ENCODE measurements at places on chromosomes 2 and 18.

DNA sequence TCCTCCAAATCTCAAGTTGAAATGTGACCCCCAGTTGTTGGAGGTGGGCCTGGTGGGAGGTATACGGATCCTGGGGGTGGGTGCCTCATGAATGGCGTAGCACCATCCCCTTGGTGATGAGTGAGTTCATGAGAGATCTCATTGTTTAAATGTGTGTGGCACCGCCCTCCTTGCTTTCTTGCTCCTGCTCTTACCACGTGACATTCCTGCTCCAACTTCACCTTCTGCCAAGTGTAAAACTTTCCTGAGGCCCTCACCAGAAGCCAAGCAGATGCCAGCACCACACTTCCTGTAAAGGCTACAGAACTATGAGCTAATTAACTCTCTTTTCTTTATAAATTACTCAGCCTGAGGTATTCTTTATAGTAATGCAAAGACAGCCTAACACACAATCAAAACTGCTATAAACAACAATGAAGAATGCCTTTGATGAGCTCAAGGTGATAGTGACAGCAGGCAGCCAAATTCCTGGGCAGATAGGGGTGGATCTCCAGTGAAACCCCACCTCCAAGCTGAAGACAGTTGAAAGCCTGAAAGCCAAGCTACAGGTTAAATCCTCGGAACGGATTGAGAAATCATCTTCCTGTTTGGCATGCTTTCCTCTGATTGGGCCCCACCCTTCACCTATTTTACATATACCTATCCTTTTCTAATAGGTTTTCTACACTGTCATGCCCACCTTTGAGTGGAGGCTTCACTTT, 26.9 kb downstream of the MCEE start:
- no peak for DNase-seq

DNA sequence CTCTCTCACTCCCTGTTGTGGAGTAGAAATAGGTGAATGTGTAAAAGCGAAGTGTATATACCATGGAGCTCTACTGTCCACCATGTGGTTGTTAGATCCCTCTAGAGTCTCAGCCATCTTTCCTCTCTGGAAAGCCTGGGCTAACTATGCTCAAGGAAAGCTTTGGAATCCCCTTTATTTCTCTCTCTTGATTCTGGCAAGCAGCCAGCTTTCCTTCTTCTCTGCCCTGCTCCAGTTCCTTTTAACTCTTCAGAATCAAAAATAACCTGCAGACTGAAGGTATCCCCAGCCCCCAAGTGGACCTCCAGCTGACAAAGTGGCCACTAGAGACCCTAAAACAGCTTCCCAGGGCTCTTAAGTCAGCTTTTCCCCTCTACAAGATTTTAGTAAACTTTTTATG, 381.9 kb downstream of the PLCL1 start:
- no peak for DNase-seq

DNA sequence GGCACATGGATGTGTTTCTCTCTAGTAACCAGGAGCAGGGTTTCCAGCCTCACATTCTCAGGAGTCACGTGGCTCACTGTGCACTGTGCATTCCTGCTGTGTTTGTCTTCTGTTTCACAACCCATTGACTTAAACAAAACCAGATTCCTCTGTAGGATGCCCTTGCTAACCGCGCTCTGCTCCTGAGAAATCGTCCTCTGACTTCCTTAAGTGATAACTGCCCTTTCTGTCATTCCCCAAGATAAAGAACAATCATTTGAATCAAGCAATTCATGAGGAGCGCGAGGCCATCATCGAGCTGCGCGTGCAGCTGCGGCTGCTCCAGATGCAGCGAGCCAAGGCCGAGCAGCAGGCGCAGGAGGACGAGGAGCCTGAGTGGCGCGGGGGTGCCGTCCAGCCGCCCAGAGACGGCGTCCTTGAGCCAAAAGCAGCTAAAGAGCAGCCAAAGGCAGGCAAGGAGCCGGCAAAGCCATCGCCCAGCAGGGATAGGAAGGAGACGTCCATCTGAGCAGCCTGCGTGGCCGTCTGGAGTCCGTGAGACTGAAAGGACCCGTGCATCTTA, 60.2 kb downstream of the RALBP1 start:
- no peak for DNase-seq

GRCh38 chr2:223692191-223692947, 90.2 kb upstream of the SCG2 start:
- DNase-seq = no peak

- no peak for DNase-seq
Measured at GRCh38 chr2:32067549-32067948, 4.2 kb downstream of the SPAST start.

GRCh38 chr18:74413836-74414235, 43.3 kb downstream of the DIPK1C start:
- DNase-seq = no peak

DNA sequence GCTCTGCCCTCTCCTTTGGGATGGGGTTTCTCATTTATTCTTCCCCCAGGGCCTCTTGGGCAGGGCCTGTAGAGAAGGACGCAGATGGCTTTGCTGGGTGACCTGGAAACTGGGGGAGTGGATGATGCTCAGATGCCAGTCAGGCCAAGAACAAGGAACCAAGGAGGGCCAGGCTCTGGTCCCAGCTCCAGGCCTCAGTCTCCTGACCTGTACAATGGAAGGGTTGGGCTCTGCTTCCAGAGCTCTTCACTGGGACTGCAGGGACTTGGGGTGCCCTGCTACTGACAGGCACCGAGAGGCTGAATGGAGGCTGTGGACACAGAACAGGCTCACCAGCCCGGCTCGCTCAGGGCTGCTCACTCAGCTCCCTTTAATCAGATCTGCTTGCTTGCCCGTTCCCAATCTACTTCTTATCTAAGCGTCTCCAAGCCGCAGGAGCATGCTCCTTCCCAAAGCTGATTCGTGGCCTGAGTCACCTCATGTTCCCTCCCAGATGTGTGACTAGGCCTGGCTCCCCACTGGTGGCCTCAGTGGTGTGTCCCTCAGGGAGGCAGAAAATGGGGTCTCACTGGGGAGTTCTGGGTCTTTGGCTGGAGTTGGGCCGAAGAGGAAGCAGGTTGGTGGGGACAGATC, 82.6 kb upstream of the ODC1 start:
- no peak for DNase-seq

GRCh38 chr2:191936882-191937405, 90.1 kb upstream of the CAVIN2 start:
- DNase-seq = no peak

DNA sequence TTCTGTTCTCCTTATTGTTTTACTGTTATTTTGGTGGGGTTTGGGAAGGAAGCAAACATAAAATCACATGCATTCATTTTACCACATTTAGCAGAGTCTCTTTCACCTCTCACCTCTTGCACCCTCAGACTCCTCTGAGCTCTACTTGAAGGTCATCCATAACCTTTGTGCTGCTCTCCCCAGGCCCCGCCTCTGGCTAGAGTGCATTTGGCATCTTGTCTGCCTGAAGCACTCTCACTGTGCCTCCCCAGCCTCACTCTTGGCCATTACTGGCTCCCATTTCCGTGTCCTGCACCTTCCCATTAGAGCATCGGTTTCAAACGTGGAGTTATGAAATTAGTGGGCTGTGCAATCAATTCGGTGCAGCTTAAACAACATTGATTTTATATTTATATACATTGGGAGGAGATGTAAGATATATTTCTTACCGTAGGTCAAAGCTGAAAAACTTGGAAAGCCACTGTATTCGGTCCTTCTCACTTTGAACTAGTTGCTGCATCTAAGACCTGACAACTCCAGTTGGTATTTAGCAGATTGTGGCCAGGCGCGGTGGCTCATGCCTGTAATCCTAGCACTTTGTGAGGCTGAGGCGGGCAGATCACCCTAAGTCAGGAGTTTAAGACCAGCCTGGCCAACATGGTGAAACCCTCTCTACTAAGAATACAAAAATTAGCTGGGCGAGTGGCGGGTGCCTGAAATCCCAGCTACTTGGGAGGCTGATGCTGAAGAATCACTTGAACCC, 6.9 kb upstream of the ZFAND2B start:
- no peak for DNase-seq

GRCh38 chr2:224546926-224547325, 38.2 kb downstream of the CUL3 start:
- no peak for DNase-seq

- no peak for DNase-seq
Measured at GRCh38 chr2:207784898-207785297, 15.2 kb upstream of the FZD5 start.

Data from activated CD4-positive, alpha-beta T cell treated with anti-CD3 and anti-CD28 coated beads, Interleukin-2, amount 50 U/mL, for 4 hours (primary cell).